Muscle of back (tissue), 13 donors: ENCODE measurements at places on chromosomes 3 and 15. TPM values are rescaled to one million over a fixed set of nuclear protein-coding genes. Genes with fewer than 3 reads are reported as not detected.

DNA sequence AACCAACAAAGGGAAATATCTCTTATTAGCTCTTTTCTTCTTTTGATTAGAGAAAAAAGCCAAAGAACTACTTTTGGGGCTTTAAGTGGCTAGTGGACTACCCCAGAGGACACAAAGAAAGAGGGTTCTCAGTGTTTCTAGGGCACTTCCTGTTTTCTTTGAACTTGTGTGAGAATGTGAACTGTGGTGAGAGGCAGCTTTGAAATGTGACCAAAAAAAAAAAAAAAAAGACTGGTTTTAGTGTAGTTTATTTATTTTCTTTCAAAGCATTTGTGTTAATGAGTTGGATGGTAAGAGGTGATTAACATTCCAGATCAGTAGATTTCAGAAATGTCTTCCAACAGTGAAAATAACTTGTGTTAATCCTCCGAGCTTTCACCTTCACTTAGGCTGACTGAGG is 32.4 kb downstream of the SELENOT start:
- no peak for DNase-seq

DNA sequence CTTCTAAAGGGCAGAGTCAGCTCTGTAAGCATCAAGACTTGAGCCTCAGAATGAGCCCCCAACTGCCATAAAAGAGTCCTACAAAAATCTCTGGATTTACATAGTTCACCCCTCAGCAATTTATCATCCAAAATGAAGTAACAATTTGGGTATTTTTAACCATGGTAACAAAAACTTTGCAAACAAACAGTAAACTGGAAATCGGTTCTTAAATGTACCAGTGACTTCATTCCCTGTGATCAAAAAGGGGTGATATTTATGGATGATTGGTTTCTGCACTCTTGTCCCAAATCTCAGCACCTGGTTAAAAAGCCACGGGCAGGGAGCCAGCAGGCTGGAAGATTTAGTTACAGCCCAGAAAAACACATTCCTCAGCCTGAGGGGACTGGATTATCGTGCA is 73.6 kb downstream of the TFG start:
- DNase-seq, result no peak

GRCh38 chr3:184590795-184591194 is 29.2 kb downstream of the EPHB3 start:
- DNase-seq, result no peak

The GPR176 gene
- polyA plus RNA-seq, result 5.2 TPM

The RETNLB gene
- polyA plus RNA-seq, result not detected

- no peak for DNase-seq
Observed at GRCh38 chr15:62211348-62211747, 46.3 kb upstream of the C2CD4B start.
